CD8-positive, alpha-beta memory T cell (primary cell): ENCODE measurements at places on chromosomes 2 and 18. TPM values are rescaled to one million over a fixed set of nuclear protein-coding genes. Genes with fewer than 3 reads are reported as not detected.

DNA sequence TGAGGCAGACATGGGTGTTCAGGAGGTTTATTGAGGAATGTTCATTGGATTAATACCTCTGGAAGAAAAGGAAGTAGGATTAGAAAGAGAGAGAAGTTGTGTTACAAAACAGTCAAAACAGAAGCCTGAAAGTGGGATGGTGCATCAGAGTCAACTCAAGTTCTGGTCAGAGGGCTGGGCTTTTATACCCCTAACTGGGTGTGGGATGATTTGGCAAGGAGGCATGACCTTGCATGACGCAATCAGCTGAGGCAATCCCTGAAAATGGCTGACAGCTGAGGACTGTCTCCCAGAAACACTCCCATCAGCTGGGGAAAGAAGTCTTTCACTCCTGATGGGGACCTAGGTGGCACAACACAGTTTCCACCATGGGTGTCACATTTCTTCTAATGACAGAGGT is 818.2 kb downstream of the SATB2 start:
- no peak for DNase-seq

DNA sequence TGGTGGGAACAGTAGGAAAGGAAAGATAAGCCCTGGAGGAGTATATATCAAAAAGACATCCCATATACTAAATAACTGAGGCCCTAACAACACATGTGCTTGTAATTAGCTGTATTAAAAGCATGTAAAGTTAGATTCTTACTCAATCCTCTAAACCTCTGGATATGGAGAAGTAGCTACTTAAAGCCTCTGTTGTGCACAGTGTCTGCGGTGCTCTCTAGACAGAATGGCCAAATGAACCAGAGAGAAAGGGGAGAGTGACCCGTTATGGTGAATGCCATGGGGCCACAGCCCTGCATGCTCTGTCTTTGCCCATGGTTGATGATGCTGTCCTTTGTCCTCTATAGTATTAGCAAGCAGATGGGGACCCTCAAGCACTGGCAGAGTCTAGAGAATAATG is 104.4 kb upstream of the SLC8A1 start:
- no peak for DNase-seq

DNA sequence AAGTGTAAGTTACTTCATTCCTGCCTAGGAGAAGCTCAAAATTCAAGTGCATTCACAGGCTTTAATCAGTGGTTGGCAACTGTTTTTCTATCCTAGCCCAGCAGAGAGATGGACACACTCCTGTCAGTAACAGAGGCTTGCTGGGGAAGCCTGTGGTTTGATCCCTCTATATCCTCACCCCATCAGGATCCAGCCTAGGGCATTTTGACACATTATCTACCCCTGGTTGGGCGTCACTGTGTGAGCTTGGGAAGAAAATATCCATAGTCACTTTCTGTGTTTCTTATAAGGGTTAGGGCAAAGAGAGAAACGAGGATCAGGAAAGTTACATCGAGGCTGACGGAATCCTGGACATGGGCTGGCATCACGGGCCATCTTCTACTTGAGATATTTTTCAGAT is 10.0 kb downstream of the NT5DC4 start:
- no peak for DNase-seq

DNA sequence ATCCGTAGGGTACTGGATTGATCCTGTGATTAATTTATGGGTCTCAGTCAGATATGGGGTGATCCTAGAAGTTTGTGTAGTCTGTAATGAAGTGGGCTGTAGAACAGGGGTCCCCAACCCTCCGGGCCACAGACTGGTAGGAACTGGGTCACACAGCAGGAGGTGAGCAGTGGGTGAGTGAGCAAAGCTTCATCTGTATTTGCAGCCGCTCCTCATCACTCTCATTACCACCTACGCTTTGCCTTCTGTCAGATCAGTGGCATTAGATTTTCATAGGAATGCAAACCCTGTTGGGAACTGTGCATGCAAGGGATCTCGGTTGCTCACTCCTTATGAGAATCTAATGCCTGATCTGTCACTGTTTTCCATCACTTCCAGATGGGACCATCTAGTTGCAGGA is 48.8 kb downstream of the EML4 start:
- no peak for DNase-seq

GRCh38 chr2:73759904-73760303 is 20.0 kb downstream of the DUSP11 start:
- DNase-seq, result no peak

NYAP2 gene
- not detected for total RNA-seq

DNA sequence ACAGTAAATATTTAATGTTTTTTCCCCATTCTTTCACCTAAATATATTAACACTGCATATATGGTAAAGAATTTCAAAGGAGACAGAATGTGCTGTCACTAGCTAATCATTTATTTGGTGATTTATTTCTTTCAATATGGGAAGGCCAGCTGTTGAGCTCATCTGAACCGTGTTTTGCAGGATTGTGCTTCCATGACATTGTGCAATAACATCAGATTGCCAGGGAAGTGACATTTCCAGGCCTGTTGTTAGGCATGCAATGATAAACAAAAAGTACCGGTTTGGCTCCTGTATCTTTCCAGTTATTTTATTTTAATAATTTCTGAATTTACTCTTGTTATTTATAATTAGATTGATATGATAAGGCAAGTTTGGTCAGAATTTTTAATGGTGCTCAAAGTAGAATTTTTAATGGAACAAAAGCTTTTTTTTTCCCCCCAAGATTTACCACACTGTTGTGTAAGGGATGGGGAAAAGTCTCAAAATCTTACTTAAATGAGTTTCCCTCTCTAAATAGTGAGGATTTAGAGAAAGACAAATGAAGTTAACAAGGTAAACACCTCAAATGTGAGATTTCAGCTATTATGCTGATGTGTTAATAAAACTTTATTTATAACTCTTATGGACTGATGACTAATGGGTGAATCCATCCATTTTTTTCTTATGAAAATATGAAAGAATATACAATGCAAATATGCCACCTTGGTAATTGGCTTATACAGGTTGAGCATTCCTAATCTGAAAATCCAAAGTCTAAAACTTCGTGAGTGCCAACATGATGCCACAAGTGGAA is 52.7 kb downstream of the MALT1 start:
- DNase-seq, result no peak

DNA sequence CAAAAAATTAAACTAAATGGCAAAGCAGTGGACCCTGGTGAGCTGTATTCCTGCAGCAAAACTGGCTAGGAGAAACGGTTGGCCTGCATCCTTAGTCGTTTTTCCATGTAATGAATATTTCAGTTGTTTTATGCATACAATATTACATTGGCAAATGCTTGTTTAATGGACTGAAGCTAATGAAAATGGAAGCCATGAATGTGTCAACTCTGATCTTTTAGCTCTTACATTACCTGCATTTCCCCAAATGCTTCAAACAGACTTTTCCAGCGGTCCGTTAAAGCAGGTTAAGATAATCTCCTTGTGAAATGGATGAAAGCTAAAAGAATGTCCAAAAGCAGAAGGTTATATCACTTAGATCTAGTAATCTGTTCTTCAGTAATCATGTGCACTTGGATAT is 686.3 kb upstream of the SETBP1 start:
- DNase-seq, result no peak

GAL3ST2 gene
- total RNA-seq, result 0.16 TPM

DNA sequence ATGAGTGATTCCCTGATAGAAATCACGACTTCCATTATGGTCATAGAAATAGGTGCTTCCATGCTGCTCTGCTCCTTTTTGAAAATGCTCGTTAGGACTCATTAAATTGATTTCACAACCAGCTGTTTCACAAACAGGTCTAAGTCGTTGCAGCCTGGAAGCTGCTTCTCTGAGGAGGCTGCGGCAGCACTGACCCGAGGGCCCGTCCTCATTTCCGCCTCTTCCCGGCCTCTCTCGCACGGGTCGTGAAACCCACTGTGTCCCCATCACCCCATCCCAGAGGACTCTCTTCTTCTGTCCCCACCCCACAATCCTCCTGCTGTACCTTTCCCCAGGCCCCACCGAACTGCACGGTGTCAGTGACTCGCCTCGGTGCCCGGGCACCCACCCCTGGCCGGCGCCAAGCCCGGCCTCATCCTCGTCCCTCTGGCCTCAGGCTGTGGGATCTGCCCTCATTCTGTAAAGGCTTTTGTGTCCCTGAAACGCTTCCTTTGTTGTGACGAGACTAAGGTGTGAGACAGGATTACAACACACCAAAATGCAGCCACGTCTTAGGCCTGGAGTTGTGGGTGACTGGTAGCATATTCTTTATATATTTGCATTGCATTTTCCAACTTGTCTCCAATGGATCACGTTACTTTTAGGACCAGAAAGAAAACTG is 112.7 kb upstream of the CTDP1 start:
- DNase-seq, result no peak

EPB41L3 gene
- 1.2 TPM for total RNA-seq

IL1R1 gene
- total RNA-seq, result 3.7 TPM

TRIM54 gene
- 0.22 TPM for total RNA-seq

GRCh38 chr2:126534478-126534877 is 121.5 kb upstream of the GYPC start:
- DNase-seq, result no peak

GRCh38 chr2:163698857-163699256 is 37.0 kb downstream of the FIGN start:
- DNase-seq, result no peak

DNA sequence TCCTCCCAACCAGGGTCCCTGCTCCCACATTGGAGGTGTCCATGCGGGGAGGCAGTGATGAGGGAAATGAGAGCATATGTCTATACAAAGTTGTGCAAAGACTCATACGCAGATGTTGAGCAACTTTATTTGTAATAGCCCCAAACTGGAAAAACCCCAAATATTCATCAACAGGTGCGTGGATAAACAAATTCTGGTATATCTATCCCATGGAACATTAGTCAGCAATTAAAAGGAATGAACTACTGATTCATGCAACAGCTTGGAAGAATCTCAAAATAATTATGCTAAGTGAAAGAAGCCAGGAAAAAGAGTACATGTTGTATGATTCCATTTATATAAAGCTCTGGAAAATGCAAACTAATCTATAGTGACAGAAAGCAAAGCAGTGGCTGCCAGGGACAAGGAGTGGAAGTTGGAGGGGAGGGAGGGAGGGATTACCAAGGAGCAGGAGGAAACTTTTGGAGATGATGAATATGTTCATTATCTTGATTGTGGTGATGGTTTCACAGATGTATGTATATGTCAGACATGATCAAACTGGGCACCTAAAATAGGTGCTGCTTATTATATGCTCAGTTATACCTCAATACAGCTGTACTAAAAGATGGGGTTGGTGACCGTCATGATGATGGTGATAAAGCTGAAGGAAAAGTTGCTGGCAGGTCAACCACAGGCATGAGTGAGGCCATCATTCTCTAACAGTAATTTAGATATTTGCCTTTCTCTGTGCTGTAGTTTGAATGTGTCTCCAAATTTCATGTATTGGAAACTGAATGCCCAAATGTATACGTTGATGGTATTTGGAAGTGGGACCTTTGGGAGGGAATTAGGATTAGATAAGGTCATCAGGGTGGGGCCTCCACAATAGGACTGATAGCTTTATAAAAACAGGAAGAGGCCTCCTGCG is 270.9 kb downstream of the CYP26B1 start:
- no peak for DNase-seq

DNA sequence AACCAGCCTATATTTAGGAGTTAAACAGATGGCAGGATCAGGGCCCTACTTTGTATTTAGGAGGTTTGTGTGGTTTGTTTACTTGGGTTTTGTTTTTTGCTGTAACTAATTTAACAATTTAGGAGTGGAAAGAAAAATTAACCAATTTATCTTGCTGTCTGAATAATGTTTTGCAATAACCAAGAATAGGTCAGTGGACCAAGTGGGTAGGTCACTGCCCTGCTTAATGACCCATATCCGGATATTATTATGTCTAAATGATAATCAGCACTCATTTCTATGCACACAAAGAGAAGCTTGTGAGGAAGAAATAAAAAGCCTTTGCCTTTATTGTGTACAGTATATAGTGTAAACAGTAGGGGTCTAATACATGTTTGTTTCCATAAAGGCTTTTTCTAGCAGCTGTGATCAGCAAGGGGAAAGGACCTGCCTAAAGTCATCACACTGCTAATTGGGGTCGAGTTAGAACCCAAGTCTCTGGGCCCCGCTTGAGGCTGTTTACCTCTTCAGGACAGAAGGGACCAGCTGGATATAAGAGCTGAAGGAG is 76.6 kb downstream of the TGOLN2 start:
- DNase-seq, result no peak

- DNase-seq, result no peak
Observed at GRCh38 chr2:158633261-158633660, 161.9 kb upstream of the DAPL1 start.

- DNase-seq, result no peak
Observed at GRCh38 chr2:89841476-89841840, 1150.0 kb downstream of the RPIA start.

DNA sequence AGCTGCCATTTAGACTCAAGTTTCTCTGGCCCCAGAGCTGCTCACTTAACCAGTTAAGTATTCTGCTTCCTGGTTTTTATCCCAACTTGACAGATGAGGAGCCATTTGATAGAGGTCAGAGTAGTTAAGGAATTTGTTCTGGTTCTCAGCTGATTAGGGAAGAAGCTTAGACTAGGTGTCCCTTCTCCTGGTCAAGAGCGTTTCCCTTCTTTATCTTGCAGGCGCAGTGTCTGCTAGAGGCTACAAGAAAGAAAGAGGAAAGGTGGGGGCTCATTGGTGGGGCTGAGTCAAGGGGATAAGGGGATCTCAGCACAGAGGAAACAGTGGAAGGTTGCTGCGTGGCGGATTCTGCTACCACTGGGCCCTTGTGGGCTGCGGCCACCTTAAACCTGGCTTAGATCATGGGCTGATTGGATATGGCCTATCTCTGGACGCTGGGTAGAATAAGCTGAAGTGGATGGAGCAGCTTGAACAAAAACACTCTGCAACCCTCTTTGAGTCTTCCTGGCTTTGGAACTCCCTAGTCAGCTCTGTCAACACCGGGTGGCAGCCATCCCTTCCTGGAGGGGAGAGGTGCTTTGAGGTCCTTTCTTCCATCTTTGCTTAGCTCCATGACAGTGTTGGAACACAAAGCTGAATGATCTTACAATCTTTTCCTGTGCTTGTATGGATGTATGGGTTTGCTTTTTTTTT is 70.8 kb downstream of the QPCT start:
- no peak for DNase-seq

GRCh38 chr18:59704146-59704545 is 6.9 kb upstream of the CCBE1 start:
- DNase-seq, result no peak

MYL1 gene
- total RNA-seq, result not detected
